ENCODE measurements at places on chromosomes 4 and X. TPM values are rescaled to one million over a fixed set of nuclear protein-coding genes. Genes with fewer than 3 reads are reported as not detected.

UGT2B11 gene
- total RNA-seq = not detected

HGFAC gene
- not detected for total RNA-seq

VCX3B gene
- not detected for total RNA-seq

MXRA5 gene
- total RNA-seq = 1.1 TPM

GUCY1B1 gene
- total RNA-seq = 2.9 TPM

AFAP1 gene
- total RNA-seq = 48.2 TPM

SPARCL1 gene
- not detected for total RNA-seq

C4orf51 gene
- not detected for total RNA-seq

ATOH1 gene
- total RNA-seq = not detected

SMIM43 gene
- 1.4 TPM for total RNA-seq

TASL gene
- total RNA-seq = not detected

HOPX gene
- total RNA-seq = 1.3 TPM

Data from IMR-90 (cell line).